ENCODE measurements at places on chromosomes 4 and X.

- DNase-seq: no peak
Measured at GRCh38 chrX:108582151-108582550, 142.5 kb downstream of the COL4A5 start.

- DNase-seq: no peak
Measured at GRCh38 chr4:5683566-5683965, 24.8 kb downstream of the EVC2 start.

GRCh38 chrX:69503782-69504625, at the start of gene NALF2:
Gene NALF2, plus strand, starts transcription at chrX:69504326. Its CDS starts 957 bp downstream, at chrX:69505283.
- peak; percentile 36 for DNase-seq

DNA sequence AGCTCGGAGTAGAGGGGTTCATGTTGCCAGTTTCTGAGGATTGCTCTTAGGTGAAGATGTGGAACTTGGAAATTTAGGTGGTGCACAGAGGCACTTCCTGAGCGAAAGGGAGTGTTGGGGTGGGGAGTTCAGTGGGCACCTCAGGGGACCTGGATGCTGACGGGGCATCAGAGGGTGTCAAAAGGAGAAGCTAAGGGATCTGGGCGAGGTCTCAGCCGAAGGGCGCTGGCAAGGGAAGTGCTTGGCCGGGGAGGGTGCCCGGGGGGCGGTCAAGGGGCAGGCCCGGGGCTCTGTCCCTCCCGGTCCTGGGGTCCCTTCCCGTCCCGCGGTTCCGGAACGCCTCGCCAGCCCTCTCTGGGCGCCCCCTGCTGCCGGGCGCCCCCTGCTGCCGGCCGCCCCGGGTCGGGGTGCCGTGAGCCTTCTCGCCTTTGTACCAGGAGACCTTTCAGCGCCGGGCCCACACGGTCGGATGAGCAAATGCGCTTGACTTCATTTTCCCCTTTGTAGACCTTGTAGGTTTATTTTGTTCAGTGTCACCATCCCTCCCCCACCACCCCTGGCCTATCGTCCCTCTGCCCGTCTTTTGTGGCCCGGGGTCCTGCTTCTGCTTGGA, 3.0 kb upstream of the PHOX2B start:
- DNase-seq: no peak

- peak; percentile 2 for DNase-seq
Measured at GRCh38 chr4:67332627-67333026, 212.7 kb downstream of the CENPC start.

DNA sequence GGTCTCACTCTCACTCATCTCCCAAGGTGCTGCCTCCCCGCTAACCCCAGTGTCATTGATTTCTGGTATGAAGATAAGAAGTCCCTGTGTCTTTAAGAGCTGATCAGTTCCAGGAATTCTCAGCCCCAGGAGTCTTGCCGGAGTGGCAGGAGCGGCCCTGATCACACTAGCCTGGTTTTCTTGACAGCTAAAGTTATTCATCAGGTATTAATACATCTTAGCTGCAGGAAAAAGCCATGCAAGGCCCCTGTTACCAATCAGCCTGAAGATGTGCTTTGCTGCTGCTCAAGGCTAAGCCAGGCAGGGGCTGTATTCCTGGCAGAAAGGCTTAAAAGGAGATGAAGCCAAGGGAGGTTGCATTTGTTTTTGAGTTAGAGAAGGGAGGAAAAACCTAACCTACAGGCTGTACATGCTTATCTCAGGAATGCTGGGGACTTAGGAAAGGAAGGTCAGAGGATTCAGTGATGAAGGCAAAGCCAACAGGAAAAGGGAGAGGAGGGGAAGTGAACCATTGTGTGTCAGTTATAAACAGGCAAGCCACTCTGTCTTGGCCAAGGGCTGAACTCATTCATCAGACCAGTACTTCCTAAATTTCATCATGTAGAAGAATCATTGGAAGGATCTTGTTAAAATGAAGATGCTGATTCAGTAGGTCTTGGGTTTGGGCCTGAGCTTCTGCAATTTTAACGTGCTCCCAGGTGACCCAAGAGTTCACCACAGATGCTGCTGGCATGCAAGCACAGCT, 8.6 kb downstream of the SRPX start:
- peak; percentile 71 for DNase-seq

GRCh38 chrX:120358737-120359456, 3.0 kb upstream of the ATP1B4 start:
- DNase-seq: peak; percentile 35

DNA sequence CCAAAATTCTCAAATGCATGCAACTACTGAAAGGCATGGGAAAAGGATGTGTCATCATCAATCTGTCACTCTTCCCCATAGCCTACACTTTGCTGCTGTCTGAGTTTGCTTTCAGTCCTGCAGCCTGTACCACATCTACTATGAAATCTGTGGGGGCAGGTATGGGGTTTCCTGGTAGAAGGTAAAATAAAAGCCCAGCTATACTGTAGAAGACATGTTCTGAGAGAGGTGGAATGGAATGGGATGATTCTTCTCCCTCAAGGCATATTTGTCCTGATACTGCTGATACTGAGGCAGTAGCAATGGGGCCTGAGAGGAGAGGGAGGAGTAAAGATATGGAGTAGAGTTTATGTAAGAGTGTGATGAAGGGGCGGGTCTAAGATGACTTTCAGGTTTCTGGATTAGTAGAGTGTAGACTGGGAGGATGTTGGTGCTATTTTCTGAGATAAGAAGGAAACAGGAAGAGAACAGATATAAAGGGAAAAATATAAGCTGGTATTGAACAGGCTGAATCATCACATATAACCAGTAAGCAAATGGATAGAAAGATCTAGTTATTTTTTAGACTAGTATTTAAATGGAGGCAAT, 38.7 kb upstream of the GYPA start:
- no peak for DNase-seq

- no peak for DNase-seq
Measured at GRCh38 chrX:43333543-43333942, 322.6 kb upstream of the MAOA start.

GRCh38 chr4:36290641-36291040, 9.2 kb downstream of the DTHD1 start:
- DNase-seq: no peak

DNA sequence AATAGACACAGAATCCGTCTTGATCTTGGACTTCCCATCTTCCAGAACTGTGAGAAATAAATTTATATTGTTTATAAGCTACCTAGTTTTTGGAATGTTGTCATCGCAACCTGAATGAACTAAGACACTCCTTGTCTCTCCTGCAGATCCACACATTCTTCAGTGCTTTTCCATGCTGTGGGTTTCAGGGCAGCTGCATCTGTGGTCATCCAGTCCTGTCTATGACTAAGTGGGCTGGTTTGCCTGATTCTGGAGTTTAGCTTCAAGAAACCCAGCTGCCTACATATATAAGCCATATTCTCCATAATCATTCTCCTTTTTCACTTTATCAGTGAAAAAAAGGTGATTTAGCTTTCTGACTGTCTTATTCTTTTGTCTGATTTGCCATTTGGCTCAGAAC, 170.3 kb upstream of the KIT start:
- no peak for DNase-seq

DNA sequence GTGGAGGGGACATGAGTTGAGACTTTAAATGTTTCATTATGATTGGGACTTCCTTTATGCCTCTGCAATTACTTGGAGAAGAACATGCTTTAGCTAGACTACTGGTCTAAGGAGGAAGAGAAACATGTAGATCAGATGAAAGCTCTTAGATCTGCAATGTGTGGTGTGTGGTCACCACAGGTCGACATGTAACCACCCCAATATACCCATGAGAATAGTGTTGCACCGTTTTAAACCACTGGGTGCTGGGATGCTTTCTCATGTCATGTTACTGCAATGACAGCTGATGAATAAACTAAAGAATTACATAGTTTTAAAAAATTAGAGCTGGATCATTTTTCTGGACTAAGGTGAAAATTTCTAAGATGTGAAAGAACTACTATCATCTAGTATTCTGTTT, 1039.7 kb downstream of the RAPGEF2 start:
- DNase-seq: no peak

GRCh38 chrX:79100791-79101484, 43.5 kb upstream of the GPR174 start:
- no peak for DNase-seq

- no peak for DNase-seq
Measured at GRCh38 chrX:373641-374471, 12.9 kb downstream of the PPP2R3B start.

- no peak for DNase-seq
Measured at GRCh38 chr4:189096717-189097116, 844.0 kb upstream of the FRG1 start.

DNA sequence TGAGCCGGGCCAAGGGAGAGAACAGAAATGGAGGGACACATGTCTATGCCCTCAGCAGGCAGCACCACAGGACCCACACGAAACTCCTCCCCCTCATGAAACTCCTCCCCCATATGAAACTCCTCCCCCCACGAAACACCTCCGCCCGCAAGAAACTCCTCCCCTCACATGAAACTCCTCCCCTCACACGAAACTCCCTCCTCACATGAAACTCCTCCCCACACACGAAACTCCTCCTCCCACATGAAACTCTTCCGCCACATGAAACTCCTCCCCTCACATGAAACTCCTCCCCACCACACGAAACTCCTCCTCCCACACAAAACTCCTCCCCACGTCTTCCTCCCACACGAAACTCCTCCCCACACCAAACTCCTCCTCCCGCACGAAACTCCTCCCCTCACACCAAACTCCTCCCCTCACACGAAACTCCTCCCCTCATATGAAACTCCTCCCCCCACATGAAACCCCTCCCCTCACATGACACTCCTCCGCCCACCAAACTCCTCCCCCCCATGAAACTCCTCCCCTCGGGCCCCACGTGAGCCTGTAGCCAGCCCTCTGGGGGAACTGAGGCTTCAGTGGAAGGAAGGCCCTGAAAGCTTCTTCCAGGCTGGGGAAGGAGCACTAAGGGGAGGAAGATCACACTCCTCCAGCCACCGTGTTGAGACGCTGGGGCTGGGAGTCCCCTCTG, 15.2 kb downstream of the ADRA2C start:
- DNase-seq: peak; percentile 11

GRCh38 chr4:52813546-52813945, 48.6 kb upstream of the RASL11B start:
- no peak for DNase-seq

GRCh38 chrX:87434618-87435017, 83.0 kb upstream of the KLHL4 start:
- DNase-seq: no peak

GRCh38 chr4:133498149-133498548, 349.1 kb downstream of the PCDH10 start:
- peak; percentile 0 for DNase-seq

GRCh38 chr4:46397394-46397793, 7.5 kb upstream of the GABRA2 start:
- no peak for DNase-seq

DNA sequence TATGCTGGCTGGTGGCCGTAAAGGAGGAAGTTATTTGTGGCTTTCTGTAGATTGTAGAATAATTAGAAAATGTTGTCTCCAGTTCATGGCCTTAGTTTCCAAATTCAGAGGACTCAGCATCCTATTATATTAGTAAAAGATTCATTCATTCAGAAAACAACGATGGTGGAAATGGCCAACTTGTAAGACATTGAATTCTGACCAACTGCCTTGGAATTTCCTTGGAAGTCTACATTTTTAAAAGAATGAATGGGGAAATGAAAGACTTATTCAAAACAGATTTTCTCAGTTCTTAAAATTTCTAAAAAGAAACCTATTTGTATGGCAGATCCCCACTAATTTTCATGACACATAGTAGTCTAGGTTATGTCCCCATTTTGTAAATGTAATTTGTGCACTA, 561.5 kb downstream of the ANKRD50 start:
- peak; percentile 2 for DNase-seq

DNA sequence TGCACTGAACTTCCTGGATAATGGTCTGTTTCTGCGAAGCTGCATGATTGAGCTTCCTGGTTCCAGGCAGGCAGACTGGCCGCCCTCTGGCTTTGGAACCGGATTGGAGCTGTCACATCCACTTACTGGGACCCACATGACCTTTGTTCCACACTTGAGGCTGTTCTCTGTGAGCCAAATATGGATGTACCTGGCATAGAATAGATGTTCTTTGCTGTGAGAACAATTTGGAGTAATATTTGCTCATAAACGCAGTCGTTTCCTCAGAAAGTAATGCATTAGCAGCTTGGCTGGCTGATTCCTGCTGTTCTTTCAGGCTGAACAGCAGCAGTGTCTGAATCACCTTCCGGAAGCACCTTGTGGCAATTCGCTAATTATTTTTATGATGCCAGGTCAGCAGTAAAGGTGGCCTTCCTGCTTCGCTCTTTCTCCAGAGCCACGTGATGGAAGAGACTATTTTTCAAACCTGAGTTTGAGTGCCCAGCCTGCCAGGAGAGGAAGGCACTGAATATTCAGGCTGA, 78.1 kb upstream of the BOD1L1 start:
- no peak for DNase-seq

DNA sequence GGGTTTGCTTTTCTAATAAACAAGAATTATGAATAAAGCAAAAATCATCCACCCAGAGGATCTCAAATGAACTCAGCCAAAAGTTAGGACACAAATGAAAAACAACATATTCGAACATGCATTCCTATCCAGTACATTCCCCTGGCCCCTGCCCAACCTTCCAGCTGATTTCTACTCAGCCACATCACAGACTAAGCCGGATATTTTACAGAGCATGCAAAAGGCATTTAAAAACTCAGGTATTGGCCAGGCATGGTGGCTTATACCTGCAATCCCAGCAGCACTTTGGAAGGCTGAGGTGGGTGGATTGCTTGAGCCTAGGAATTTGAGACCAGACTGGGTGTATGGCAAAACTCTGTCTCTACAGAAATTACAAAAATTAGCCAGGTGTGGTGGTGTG, 54.6 kb downstream of the RELL1 start:
- peak; percentile 73 for DNase-seq

GRCh38 chr4:165635381-165635780, 237.7 kb upstream of the TLL1 start:
- no peak for DNase-seq

- no peak for DNase-seq
Measured at GRCh38 chr4:53021754-53022512, 159.8 kb downstream of the RASL11B start.

- DNase-seq: no peak
Measured at GRCh38 chrX:101619364-101619763, 1.6 kb upstream of the ARMCX6 start.

DNA sequence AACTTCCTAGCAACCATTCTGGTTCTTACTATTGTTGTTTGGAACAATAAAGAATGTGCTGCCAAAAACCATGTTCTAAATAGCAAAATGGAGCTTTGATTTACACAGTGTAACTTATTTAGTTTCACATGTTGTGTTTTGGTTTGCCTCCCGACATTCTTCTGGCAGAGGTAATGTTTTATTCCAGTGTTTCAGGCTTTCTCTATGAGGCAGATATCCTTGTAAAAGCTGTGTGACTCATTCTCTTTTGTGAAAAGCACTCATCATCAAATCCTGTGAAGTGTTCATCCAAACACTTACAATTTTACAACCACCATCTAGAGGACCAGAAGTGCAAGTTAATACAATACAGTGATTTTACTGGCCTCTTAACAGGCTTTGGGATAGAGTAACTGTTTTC, 219.0 kb upstream of the GIMD1 start:
- DNase-seq: peak; percentile 64

Measured in fibroblast of mammary gland (primary cell).